ENCODE measurements at places on chromosomes 13 and 19.

DNA sequence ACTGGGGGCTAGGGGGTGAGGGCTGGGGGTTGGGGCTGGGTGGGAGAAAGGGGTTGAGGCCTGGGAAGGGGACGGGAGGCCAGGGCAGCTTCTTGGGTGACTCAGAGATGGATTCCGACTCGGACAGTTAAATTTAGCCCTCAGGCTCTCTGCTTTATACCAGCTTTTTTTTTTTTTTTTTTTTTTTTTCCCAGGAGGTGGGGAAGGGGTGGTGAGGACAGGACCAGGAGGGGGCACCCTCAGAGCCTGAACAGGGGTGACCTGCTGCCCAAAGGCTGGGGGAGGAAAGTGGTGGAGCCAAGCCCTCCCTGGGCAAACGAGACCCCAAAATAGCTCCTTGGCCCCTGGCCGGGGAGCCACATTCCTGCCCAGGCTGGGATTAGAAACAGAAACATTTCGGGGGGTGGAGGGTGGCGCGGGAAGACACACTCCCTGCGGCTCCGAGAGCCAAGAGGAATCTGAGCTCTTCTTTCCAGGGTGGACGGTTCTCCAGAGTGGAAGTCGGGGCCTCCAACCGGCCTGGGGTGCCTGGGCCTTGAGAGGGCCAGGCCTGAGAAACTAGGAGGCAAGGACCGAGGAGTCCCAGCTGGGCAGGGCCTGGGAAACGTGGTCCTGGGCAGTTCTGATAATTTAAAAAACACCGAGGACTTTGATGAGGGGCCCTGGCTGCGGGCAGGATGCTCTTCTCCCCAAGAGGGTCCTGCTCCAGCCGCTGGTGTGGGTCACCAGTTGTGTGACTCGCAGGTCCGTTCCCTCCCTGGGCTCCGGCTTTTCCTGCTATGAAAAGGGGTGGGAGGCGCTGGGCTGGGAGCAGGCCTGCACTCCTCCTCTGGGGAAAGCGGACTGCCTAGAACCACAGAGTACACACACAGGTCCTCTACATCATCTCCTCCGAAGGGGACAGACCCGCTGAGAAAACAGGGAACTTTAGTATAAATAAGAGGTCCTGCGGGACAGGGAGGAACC, 813 bp upstream of the DMPK start:
- DNase-seq = no peak

DNA sequence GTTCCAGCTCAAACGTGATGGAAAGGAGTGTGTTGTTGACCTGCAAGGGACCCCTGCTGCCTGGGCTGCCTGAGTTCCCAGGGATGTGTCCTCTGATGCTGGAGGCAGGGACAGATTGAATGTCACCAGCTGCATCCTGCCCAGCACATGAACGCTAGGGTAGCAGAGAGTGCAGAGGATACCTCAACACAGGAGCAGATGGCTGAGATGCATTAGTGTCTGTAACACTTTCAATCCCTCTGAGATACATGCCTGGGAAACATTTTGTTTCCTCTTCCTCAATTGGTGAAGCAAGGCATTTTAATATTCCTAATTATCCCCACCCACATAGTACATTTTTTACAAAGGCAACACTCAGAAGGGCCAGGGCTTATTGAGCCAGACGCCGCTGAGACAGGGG, 106.4 kb upstream of the UBL3 start:
- no peak for DNase-seq

DNA sequence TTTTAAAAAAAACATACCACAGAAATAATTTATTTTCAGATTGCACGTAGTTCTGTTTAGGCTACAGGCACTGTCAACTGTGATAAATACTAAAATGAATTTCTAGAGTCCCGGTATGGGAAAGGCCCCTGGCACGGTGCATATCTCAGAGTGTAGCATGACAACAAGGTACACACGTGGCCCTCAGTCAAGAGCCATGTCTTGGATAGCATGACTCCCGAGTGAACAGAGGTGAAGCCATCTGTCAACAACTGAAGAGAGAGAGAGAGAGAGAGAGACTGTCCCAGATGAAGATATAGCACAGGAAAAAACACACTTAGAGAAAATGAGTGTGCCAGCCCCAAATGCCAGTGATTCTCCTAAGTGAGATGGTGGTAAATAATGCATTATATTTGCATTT, 297.5 kb downstream of the MYO16 start:
- DNase-seq = no peak

- no peak for DNase-seq
Measured at GRCh38 chr19:12675399-12675798, 6.3 kb downstream of the DHPS start.

GRCh38 chr13:72868229-72868628, 86.3 kb downstream of the PIBF1 start:
- DNase-seq = no peak

- DNase-seq = no peak
Measured at GRCh38 chr13:82947683-82948082, 934.6 kb downstream of the SLITRK1 start.

Data from lower leg skin (tissue), 4 donors.